Prostate gland (tissue), 2 donors: ENCODE measurements at places on chromosomes 6 and 20. TPM values are rescaled to one million over a fixed set of nuclear protein-coding genes. Genes with fewer than 3 reads are reported as not detected.

DNA sequence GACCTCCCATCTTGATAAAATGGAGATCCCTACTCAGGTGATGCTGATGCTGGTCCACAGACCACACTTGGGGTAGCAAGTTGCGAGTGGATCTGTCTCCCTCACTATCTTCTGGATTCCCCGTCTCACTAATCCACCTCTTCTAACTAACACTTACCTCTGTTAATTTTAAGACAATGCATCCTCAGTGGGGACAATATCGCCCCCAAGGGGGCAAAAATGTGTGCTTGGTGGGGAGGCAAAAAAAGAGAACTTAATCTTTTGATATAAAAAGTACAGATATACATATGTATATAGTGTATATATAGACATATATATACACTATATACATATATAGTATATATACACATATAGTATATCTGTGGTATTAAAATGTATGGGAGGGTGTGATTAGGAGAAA lies 4.3 kb downstream of the LRFN2 start:
- no peak for DNase-seq
- no peaks in the 10 kb centered on the region for H3K36me3 ChIP-seq
- no peaks in the 10 kb centered on the region for H3K27me3 ChIP-seq
- H3K27ac ChIP-seq, result no peak overlapping the region
- H3K4me3 ChIP-seq, result no peak overlapping the region

Gene RPN2
- total RNA-seq, result 267 TPM

DNA sequence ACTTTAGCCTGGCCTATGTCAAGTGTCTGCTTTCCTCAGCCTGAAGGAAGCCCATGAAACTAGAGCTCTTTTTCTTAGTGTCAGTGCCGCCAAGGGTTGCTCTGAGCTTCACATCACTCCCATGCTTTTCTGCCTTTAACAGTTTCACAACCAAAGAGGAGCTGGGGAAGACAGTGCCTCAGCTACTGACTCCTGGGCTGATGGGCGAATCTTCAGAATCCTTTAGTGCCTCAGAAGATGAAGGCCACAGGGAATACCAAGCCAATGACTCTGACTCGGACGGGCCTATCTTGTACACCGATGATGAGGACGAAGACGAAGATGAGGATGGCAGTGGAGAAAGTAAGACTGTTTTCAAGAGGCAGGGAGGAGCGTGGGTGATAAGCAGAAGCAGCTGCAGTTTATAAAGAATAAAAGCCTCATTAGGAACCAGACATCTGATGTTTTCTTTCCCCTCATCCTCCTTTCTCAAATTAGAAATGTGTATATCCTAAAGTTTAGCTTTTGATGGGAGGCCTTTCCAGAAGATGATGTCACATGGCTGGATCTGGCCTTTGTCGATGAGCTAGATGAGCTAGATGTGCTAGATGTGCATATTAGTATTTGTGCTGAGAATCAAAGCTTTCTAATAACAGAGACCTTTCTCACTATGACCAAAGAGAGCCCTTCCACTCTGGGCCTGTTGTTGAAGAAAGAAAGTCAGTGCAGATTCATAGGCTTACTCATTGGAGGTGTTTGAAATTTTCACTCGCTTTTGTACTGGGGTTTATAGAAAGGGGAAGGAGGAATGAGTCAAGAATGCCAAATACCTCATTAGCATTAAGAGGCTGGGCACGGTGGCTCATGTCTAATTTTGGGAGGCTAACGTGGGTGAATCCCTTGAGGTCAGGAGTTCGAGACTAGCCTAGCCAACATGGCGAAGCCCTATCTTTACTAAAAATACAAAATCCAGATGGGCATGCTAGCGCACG lies 70.7 kb upstream of the LTV1 start:
- H3K27me3 ChIP-seq, result no peaks in the 10 kb centered on the region
- no peaks in the 10 kb centered on the region for H3K4me1 ChIP-seq
- no peaks in the 10 kb centered on the region for H3K36me3 ChIP-seq
- H3K4me3 ChIP-seq, result no peak overlapping the region

DNA sequence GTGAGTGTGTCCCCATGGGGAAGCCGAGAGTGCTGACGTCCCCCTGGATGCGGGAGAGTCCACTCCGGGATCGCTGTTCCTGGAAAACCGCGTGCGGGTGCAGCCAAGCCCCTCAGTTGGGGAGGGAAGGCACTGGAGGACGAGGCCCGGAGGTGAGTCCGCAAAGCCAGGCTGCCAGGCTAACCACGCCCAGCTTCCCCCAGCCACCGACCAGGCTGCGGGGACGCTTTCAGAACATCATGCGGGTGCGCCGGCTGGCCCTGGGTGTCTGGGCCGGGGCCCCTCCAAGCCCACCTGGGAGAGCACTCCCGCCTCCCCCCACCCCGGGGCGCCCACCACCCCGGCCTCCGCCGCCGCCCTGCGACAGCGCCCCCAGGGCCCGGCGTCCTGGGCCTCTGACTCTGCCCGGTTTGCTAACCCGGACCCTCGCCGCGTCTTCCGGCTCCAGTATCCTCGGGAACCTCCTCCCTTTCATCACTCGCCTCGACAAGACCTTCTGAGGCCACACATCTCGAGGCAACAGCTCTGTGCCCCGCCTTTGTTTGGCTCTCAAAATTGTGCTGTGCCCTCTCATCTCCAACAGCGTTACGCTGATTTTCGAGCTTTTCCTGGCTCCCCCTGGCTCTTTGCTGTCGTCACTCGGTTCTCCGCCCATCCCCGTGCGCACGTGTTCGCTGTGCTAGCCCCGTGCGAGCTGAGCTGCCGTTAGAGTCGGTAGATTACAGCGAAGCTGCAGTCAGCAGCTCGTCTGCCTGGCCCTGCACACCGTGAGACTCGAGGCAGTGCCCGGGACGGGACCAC lies 47.1 kb upstream of the ENTPD6 start:
- no peaks in the 10 kb centered on the region for H3K36me3 ChIP-seq
- H3K4me1 ChIP-seq, result no peaks in the 10 kb centered on the region
- no peaks in the 10 kb centered on the region for H3K27me3 ChIP-seq
- H3K4me3 ChIP-seq, result peak overlapping the region; percentile 20
- no peak overlapping the region for H3K27ac ChIP-seq

Gene ACTL10
- 8.5 TPM for total RNA-seq

DNA sequence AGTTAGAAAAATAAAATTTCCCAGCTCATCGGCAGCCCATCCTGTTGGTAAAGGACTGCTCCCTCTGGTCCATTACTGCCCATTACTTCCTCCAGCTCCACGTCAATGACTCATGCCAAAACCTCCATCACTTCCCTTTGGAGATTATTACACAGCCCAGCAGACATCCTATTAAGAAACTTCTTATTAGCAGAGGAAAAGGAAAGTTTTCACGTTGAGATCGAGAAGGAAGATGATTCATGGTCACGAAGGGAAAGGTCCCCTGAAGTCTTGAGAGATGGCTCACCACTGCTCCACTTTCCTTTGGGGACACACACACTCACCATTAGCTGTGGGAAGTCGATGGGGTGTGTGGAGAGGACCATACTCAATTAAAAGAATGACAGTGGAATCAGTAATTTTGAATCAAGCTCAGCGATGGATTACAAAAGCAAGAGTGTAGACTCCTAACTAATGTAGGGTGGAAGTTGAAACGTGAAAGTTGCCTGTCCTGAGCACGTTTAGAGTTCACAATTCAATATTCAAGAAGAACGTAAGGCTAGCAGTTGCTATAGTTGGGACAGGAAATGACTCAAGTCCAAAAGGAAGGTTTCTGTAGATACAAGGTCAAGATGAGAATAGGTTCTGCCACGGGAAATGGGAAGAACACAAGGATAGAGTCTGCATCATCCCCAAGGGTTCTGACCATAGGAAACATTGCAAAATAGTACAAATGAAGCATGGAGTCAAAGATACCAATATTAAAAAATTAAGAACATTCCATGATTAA lies 21.6 kb downstream of the SASH1 start:
- no peaks in the 10 kb centered on the region for H3K36me3 ChIP-seq
- no peak overlapping the region for H3K4me3 ChIP-seq
- DNase-seq, result no peak
- H3K27ac ChIP-seq, result no peak overlapping the region
- H3K27me3 ChIP-seq, result no peaks in the 10 kb centered on the region

DNA sequence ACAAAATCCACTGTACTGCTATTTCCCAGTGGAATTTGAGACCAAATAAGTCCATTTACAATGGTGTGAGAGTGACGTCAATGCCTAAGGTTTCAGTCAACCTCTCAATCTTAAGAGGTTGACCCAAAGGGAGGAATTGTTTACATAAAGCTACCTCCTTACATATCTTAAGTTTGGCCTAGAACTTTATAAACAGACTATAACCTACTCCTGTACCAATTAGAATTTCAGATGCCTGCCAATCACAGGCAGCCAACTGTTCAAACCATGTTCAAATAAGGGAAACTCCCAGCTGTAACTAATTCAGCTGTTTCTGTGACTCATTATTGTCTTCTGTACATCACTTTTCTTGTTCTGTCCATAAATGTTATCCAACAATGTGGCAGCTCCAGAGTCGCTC lies 14.5 kb downstream of the LGSN start:
- no peaks in the 10 kb centered on the region for H3K36me3 ChIP-seq
- H3K27ac ChIP-seq, result no peak overlapping the region
- no peak for DNase-seq
- H3K27me3 ChIP-seq, result no peaks in the 10 kb centered on the region

DNA sequence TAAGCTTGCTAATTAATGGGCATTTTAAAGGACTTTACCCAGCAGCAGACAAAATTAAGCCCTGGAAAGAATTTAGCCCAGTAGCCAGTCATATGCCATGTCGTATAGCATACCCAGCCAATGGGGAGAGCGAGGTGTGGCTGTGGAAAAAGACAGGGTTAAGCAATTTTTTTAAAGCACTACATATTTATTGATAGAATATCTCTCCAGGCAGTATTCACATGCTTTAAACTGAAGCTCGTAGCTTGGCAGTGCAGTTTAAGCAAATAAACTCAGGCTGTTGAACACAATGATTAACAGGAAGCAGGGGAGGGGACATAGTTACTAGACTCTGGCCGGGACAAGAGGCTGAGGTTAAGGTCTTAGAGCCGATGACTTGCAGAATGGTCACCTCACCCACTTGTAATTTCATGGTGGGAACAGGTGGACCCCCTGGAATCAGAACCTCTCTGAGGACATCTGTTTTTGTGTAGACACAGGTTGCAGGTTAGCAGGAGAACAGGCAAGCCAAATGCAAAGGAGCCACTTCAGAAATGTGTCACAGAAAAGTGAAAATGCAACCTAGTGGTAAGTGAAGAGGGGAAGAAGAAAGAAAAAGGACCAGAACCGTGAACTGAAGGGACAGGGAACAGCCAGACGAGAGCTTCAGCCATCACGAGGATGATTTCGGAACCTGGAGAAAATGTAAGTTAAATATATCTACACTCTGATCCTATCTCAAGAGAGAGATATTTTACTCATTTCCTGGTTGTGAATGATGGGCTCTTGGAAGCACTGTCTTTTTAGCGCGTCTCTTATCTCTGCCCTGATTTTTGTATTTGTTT lies 7.2 kb downstream of the GCNT2 start:
- peak overlapping the region; percentile 80 for H3K27ac ChIP-seq
- peak overlapping the region; percentile 51 for H3K4me3 ChIP-seq
- DNase-seq, result peak; percentile 64
- H3K36me3 ChIP-seq, result no peaks in the 10 kb centered on the region
- H3K4me1 ChIP-seq, result no peaks in the 10 kb centered on the region

GRCh38 chr20:46260480-46260879 lies 47.8 kb downstream of the CDH22 start:
- no peaks in the 10 kb centered on the region for H3K27me3 ChIP-seq
- no peaks in the 10 kb centered on the region for H3K4me1 ChIP-seq

Gene NAA20
- 33.9 TPM for total RNA-seq

Gene NCR2
- not detected for total RNA-seq

Gene OR2J3
- total RNA-seq, result 0.09 TPM

- H3K4me1 ChIP-seq, result no peaks in the 10 kb centered on the region
- DNase-seq, result no peak
- H3K27me3 ChIP-seq, result no peaks in the 10 kb centered on the region
- H3K4me3 ChIP-seq, result no peak overlapping the region
- H3K36me3 ChIP-seq, result no peaks in the 10 kb centered on the region
Observed at GRCh38 chr6:168870982-168871381, 382.7 kb downstream of the THBS2 start.

DNA sequence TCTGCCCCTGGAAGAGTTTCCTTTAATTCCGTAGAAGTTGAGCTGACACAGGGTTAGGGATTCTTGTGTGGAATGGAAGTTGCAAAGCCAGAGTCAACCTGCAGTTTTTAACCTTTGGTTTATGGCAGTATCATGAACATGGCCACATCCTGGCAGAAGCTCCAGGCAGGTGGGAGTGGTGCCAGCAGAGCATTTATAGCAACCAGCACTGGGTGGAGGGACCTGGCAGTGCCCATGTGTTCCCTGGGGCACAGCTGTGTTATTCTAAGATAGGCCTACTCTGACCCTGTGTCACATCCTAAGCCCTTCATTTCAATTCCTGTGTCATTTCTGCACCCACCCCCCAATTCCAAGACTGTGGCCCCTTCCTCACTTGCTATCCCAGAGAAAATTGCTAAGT lies 26.1 kb upstream of the ZNF831 start:
- H3K27ac ChIP-seq, result no peak overlapping the region
- H3K27me3 ChIP-seq, result no peaks in the 10 kb centered on the region
- no peaks in the 10 kb centered on the region for H3K4me1 ChIP-seq
- DNase-seq, result peak; percentile 74

- no peaks in the 10 kb centered on the region for H3K27me3 ChIP-seq
- H3K4me3 ChIP-seq, result no peak overlapping the region
- no peaks in the 10 kb centered on the region for H3K36me3 ChIP-seq
- H3K4me1 ChIP-seq, result no peaks in the 10 kb centered on the region
- DNase-seq, result no peak
Observed at GRCh38 chr6:51289041-51289440, 470.4 kb downstream of the TFAP2B start.

DNA sequence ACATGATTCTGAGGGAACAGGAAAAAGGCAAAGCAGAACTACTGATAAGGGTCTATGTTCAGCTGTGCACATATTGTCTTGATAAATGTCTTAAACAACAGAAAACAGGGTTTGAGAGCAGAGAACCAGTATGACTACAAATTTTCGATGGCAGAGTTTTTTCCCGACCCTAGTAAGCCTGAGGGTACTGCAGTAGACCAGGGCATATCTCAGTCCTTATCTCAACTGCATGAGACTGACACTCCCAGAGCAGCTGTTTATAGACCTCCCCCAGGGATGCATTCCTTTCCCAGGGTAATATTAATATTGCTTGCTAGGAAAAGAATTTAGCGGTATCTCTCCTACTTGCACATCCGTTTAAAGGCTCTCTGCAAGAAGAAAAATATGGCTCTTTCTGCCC lies 1176.8 kb upstream of the ADGRB3 start:
- H3K36me3 ChIP-seq, result no peaks in the 10 kb centered on the region
- H3K27ac ChIP-seq, result no peak overlapping the region
- no peaks in the 10 kb centered on the region for H3K4me1 ChIP-seq
- H3K27me3 ChIP-seq, result no peaks in the 10 kb centered on the region
- DNase-seq, result no peak
- no peak overlapping the region for H3K4me3 ChIP-seq
